H1 (cell line): ENCODE measurements at places on chromosomes 3 and 15. TPM values are rescaled to one million over a fixed set of nuclear protein-coding genes. Genes with fewer than 3 reads are reported as not detected.

SLC35G2 gene
- 2.4 and 6.4 TPM in 2 replicates for polyA plus RNA-seq

MYH15 gene
- polyA plus RNA-seq: under 0.01 TPM in 1 of 2 replicates, not detected in the other

ADCY5 gene
- polyA plus RNA-seq: 40.8 and 48.9 TPM in 2 replicates

FANCD2OS gene
- polyA plus RNA-seq: not detected in 2 replicates

ISL2 gene
- polyA plus RNA-seq: 0.32 and 0.82 TPM in 2 replicates

VIPR1 gene
- polyA plus RNA-seq: 7.8 and 11.1 TPM in 2 replicates

PLSCR2 gene
- not detected in 2 replicates for polyA plus RNA-seq

TMEM62 gene
- polyA plus RNA-seq: 2.0 TPM in 2 replicates

TMEM207 gene
- not detected in 2 replicates for polyA plus RNA-seq
